ENCODE measurements at places on chromosomes 1 and 21.

GRCh38 chr1:7256526-7256925, 471.3 kb downstream of the CAMTA1 start:
- DNase-seq = no peak

- no peak for DNase-seq
Observed at GRCh38 chr1:162757476-162757875, 33.0 kb upstream of the HSD17B7 start.

DNA sequence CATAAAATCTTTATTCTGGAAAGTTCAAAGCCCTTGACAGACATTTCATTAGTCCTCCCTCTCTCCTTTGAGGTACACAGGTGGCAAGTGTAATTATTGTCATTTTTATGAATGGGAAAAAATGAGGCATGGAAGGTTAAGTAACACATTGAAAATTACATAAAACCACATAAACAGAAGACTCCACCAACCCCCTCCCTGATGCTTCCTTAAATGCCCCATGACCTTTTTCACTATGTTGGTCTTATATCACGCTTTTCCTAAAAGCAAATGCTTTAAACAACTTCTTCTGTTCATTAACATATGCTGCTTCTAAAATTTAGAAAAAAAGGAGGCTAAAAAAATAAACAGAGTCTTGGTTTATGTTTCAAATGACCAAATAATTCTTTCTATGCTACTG, 648.4 kb downstream of the PTPRC start:
- no peak for DNase-seq

DNA sequence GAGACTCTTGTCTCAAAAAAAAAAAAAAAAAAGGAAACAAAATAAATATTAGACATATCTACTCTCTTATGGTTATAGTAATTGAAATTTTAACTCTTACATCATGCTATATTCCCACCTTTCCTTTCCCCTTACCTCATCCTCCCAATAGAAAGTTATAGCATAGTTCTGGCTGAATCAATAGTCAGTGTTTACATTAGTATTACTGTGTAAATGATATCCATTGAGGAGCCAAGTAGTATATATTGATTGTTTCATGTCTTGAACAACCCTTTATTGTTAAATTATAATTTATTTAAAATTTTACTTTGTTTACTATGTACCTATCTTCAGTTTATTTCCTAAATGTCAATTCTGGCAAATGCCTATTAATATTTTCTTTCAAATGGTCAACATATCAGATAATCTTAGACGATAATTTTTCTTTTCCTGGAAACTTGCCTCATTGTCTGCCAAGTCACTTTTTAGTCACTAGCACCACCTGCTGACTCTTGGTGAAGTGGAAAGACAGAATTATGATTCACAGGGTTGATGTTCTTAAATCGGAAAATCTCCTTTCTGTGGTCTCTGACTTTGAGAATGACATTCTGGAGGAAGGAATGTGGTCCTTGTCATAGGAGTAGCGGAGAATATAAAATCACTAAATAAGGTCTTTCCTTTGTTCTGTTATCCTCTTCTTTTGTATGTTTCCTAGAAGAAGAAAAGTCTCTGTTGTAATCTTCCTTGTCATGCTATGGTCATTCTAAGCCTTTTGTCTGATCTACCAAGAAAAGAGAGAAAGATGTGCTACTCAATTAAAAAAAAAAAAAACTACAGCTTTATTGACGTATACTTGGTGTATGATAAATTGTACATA, 8.6 kb downstream of the HJV start:
- DNase-seq = no peak
